ENCODE measurements at places on chromosomes 4 and X.

DNA sequence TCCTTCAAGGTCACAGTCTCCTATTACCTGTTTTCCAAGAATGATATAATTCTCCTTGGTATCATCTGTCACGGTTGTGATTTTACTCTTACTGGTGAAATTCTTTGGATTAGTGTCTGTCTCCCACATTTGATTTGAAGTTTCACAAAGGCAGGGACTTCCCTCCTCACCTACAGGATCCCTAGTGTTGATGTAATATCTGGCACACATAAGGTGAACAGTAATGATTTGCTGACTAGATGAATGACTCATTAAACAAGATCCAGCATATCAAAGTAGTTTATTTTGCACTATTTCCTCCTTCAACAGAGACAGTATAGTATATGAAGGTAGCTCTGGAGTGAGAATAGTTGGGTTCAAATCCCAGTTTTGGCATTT is 135.3 kb upstream of the IL1RAPL2 start:
- no peak for DNase-seq

- DNase-seq = no peak
Measured at GRCh38 chrX:112359906-112360305, 277.3 kb upstream of the TRPC5 start.

DNA sequence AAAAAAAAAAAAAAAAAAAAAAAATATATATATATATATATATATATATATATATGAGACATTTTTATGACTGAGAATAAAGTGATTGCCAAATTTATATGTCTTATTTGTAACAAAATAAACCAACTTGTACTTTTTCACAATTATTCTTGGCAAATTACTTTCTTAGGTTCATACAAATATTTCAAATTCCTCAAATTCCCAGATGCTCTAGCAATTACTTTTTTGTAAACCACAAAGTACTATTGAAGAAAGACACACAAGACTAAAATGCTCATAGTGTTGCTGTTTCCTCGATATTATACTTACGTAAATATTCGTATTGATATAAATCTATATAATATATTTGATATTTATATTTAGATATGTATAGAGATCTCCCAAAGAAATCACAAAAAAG is 390.0 kb downstream of the FAT4 start:
- no peak for DNase-seq

- peak; percentile 60 for DNase-seq
Measured at GRCh38 chr4:47686294-47686872, 151.5 kb downstream of the CORIN start.

DNA sequence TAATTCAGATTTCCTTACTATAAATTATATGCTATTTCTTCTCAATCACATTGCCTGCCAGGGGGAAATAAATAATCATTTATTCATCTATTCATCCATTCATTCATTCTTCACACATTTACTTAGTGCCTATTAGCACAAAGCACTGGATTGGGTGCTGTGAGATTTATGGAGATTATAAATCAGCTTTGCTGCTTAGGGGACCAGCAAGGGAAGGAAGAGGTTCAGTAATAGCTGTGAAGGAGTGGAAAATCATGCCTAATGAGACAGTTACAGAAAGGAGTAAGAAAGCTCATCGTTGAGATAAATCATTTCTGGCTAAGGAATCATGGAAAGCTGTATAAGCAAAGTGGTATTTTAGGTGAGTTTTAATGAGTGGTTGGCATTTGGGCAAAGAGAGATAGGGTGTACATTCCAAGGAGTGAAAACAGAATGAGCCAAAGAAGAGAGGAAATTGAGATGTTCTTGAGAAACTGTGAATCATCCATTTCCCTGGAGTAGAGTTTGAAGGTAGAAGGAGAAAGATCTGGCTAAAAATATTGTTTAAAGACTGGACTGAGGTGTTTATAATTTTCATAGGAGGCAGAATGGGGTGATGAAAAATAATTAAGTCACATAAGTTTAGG is 9.6 kb downstream of the ARSJ start:
- DNase-seq = no peak

GRCh38 chr4:83910693-83911092 is 374.8 kb downstream of the GPAT3 start:
- no peak for DNase-seq

GRCh38 chr4:145808021-145808650 is 128.2 kb downstream of the C4orf51 start:
- no peak for DNase-seq

- DNase-seq = peak; percentile 56
Measured at GRCh38 chr4:38177641-38178391, 217.6 kb downstream of the PTTG2 start.

GRCh38 chrX:4936315-4936714 is 1222.9 kb upstream of the PRKX start:
- no peak for DNase-seq

Measured in activated T-cell treated with anti-CD3 and anti-CD28 coated beads, Interleukin-2, amount 50 U/mL, for 1 hour (primary cell).